ENCODE measurements at places on chromosomes 5 and 9.

- DNase-seq = no peak
Observed at GRCh38 chr5:97096191-97096590, 46.2 kb downstream of the LIX1 start.

DNA sequence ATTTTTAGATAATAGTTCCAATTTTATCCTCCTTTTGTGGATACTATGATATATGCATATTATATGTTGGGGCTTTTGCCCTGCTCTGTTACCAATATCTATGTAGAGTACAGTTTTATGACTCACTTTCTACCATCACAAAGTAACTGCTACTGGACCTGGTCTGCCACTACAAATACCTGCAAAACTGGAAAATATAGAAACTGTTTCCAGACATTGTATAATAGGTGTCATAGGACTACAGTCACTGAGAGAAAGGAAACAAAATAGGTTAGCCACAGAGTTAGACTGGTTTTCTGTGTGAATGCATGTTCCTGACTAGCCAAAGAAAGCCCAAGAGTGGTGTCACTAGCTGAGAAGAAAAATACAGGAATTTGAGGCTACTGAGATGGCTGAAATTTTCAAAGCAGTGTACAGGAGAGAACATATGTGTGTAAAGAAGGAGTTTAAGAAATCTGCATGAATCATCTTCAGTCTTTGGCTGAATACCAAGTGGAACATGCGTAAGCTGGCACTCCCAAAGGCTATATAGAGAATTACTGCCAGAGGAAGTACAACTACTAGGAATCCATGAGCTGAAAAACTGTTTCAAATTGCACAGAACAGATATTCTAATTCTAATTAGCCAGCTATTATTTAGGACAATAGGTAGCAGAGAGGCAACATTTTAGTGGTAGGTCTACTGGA is 29.0 kb upstream of the FAM174A start:
- DNase-seq = no peak

- no peak for DNase-seq
Observed at GRCh38 chr9:77021291-77021894, 1.9 kb downstream of the FOXB2 start.

DNA sequence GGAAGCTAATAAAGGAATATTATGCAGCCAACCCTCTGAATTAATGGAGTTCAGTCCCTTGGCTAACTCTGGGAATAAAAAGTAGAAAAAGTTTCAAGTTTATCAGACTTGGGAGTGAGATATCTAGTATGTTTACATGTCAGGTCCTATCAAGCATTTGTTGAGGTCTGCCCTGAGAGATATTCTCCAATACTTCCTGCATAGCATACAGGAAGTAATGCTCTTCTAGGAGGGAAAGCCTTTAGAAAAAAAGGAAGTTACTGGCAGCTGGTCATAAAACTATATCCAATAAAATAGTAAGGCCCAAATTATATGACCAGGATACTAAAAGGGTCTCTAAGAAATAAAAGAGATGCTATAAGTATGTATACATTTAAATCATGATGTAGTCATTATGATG is 594.1 kb upstream of the FTMT start:
- no peak for DNase-seq

DNA sequence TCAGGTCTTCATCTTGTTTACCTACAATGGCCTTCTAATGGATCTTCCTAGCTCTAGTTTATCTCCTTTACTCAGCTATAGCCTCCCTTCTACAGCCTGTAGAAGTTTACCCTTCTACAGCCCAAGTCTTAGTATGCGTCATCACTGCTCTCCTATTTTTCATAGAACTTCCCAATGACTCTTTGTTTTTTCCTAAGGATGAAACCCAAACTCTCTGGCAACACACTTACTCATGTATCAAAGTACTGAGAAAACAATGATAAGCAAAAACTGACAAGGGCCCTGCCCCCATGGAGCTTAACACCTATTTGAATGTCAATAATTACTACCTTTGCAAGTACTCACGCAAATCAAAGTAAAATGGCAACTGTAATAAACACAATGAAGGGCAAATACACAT is 33.7 kb downstream of the LEAP2 start:
- DNase-seq = no peak

- no peak for DNase-seq
Observed at GRCh38 chr9:127558581-127559246, 53.4 kb upstream of the STXBP1 start.

DNA sequence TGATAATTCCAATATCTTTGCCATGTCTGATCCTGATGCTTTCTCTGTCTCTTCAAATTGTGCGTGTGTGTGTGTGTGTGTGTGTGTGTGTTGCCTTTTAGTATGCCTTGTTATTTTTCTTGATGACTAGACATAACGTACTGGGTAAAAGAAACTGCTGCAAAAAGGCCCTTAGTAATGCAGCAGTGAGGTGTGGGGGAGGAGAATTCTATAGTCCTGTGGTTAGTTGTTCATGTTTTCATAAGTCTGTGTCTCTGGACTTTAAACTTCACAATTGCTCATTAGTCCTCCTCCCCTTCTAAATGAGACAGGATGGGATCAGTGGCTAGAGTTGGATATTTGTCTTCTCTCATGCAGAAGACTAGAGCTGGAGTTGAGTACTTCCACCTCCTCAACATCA is 346.2 kb upstream of the IRX1 start:
- DNase-seq = no peak

GRCh38 chr9:68746525-68746924 is 41.5 kb downstream of the PIP5K1B start:
- no peak for DNase-seq

GRCh38 chr5:98570661-98571191 is 202.7 kb upstream of the RGMB start:
- DNase-seq = no peak

GRCh38 chr9:135531096-135531495 is 9.9 kb downstream of the LCN1 start:
- DNase-seq = no peak

GRCh38 chr9:114163517-114163951 is 8.2 kb downstream of the COL27A1 start:
- DNase-seq = no peak

DNA sequence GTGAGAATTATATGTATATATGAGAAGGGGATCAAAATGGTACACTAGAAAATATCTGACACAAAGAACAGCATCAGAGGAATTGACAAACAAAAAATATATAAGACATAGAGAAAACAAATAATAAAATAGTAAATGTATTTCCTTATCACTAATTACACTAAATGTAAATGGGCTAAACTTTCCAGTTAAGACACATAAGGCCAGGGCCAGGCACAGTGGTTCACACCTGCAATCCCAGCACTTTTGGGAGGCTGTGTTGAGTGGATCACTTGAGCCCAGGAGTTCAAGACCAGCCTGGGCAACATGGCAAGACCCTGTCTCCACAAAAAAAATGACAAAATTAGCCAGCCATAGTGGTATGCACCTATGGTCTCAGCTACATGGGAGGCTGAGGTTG is 8.5 kb downstream of the FBXL17 start:
- DNase-seq = no peak

DNA sequence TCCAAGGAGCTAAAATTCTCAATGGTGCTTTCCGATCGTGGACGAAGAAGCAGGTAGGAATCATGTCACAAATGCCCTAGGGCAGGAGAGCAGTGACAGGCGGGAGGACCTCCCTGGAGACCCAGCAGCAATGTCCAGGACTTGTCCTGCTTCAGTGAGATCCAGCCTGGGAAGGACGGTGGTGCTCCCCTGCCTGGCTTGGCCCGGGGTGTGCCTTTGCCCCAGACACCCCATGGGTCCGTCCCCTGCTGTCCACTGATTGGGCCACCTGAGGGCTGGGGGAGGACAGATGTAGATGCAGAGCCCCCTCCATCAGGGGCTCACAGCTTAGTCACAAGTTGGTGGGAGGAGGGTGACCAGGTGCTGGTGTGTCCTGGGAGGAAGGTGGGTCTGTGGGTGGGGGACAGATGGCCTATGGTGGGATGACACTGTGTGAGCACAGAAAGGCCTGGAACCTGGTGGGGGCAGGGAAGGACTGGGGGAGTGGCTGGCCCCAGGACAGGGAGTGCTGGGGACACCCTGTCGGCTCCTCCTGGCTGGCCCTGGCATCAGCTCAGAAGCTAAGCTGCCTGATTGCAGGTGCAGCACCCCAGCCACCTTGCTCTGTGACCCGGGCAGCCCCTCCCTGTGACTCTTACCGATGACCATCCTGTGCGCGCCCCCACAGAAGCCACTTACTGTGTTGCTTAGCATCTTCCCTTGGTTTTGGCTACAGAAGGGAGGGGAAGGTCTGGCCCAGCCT is 82.0 kb downstream of the PHF2 start:
- no peak for DNase-seq

DNA sequence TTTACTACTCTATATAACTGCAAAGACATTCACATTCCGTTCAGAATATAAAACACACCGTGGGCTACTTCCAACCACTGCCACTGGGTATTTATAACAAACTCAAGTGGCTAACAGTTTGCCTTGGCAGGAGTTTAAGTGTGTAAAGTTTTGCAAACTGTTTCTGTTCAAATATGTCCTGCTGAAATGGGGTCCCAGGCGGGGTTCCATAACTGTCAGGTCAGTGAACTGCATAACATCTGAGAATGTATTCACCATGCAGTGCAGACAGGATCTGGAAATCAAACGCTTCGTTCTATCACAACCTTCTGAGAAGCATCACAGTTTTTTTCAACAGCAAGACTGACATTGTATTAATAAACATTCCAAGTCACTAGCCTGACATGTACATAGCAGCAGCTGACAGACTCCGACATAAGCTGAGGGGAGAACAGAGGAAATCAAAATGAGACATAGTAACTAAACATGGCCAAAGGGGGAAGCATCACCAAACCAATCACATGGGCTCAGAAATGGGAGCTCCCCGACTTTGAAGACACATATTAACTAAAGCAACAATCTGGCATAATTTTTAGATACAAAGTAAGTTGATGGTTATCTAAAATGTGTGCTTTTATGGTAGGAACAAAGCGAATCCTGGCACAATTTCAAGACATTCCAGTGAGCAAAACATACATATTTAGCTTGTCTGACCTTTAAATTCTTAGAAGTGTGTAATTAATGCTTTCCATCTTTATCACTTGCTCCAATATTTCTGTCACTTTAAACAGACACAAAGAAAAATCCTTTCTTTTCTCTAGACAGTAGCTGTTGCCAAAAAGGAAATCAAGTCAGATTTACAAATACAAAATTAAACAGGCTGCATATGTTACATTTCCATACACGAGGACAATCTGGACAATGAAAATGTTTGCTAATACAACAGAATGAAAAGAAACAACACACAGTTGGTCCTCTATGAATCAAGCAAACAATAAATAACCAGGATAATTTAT is 156.8 kb downstream of the MAPKAP1 start:
- no peak for DNase-seq

GRCh38 chr5:60510049-60510448 is 189.9 kb downstream of the DEPDC1B start:
- DNase-seq = no peak

- no peak for DNase-seq
Observed at GRCh38 chr5:171946000-171946781, 60.2 kb downstream of the FBXW11 start.

- DNase-seq = no peak
Observed at GRCh38 chr5:157504053-157504452, 44.0 kb downstream of the NIPAL4 start.

DNA sequence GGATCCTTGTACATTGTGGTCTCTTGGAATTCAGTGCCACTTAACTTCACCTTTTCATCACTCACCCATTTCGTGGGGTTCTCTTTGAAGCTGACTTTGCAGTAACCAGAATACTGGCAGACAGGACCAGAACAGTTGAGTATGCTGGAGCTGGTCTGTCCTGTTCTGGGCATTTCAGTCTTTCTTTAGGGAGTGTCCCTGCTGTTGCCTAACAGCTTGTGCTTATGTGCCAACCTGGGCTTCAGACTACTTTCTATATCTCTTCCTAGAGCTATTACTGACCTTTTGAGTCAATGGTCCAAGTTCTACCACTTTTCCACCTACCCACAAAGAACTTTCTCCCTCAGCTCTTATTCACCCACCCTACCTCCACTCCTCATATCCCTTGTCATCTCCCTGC is 10.0 kb upstream of the INSL6 start:
- no peak for DNase-seq

- DNase-seq = no peak
Observed at GRCh38 chr5:179110528-179110927, 50.4 kb downstream of the ZNF354C start.

DNA sequence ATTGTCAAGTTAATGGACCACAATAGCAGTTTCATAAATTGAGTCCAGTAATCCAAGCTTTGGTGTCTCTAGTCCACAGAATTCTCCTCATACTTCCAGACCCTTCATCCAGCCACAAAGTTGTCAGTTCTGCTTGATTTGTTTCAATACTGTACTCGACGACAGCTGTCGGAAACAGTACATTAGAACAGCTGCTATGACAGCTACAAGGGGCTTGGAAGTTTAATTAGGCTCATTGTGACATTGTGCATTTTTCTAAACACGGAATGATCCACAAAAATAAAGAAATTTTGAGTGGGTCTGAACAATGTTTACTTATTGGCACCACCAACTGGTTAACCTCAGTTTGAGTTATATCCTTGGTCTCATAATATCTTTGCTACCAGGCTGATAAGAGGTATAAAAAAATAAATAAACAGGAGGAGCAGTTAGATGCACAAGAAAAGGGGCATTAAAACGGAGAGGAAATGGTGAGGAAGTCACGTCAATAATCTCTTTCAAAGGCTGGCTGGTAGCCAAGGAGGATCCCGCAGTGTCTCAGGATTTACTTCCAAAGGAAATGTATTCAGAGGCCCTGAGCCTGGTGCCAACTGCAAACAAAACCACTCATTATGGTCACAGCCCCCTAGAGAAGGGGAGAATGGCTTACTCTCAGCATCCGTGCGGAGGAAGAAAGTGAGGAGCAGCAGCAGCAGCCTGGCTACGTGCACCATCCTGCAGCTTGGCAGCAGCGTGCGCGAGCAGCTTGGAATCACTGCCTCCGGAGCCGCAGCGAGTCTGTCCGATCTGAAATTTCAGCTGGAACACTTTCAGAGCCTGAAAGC is 933.8 kb upstream of the DMAC1 start:
- peak; percentile 79 for DNase-seq

- DNase-seq = no peak
Observed at GRCh38 chr5:5316334-5316733, 106.1 kb upstream of the ICE1 start.

GRCh38 chr9:113858282-113858681 is 17.8 kb upstream of the ZNF618 start:
- no peak for DNase-seq

GRCh38 chr9:102135768-102136167 is 397.3 kb upstream of the GRIN3A start:
- DNase-seq = no peak

GRCh38 chr5:132094393-132095076 is 20.9 kb downstream of the CSF2 start:
- no peak for DNase-seq

GRCh38 chr5:150119421-150120061 is 33.2 kb upstream of the CSF1R start:
- DNase-seq = no peak

Measured in head of caudate nucleus (tissue), 42 donors.